ENCODE measurements at places on chromosomes 7 and 10.

GRCh38 chr7:31648288-31648687 lies 38.7 kb upstream of the PPP1R17 start:
- DNase-seq, result no peak
- H3K27me3 ChIP-seq, result no peaks in the 10 kb centered on the region
- H3K4me3 ChIP-seq, result no peak overlapping the region
- H3K27ac ChIP-seq, result no peak overlapping the region
- no peaks in the 10 kb centered on the region for H3K36me3 ChIP-seq

- H3K4me3 ChIP-seq, result no peak overlapping the region
- peaks cover 6% of the 10 kb centered on the region for H3K36me3 ChIP-seq
- no peaks in the 10 kb centered on the region for H3K4me1 ChIP-seq
- H3K27ac ChIP-seq, result no peak overlapping the region
Measured at GRCh38 chr7:103130901-103131624, 17.8 kb downstream of the NAPEPLD start.

- no peaks in the 10 kb centered on the region for H3K36me3 ChIP-seq
- H3K27me3 ChIP-seq, result no peaks in the 10 kb centered on the region
- DNase-seq, result no peak
- H3K4me1 ChIP-seq, result peaks cover 15% of the 10 kb centered on the region
- H3K27ac ChIP-seq, result no peak overlapping the region
- H3K4me3 ChIP-seq, result no peak overlapping the region
Measured at GRCh38 chr10:12637649-12638048, 288.3 kb downstream of the CAMK1D start.

GRCh38 chr10:44198096-44198779 lies 186.7 kb downstream of the CXCL12 start:
- no peak overlapping the region for H3K27ac ChIP-seq
- no peak overlapping the region for H3K4me3 ChIP-seq
- H3K27me3 ChIP-seq, result no peaks in the 10 kb centered on the region
- DNase-seq, result no peak
- H3K4me1 ChIP-seq, result no peaks in the 10 kb centered on the region
